ENCODE measurements at places on chromosomes 6 and 20.

- no peak for DNase-seq
These were observed 4.1 kb upstream of the VEGFA start for GRCh38 chr6:43765776-43766499.

DNA sequence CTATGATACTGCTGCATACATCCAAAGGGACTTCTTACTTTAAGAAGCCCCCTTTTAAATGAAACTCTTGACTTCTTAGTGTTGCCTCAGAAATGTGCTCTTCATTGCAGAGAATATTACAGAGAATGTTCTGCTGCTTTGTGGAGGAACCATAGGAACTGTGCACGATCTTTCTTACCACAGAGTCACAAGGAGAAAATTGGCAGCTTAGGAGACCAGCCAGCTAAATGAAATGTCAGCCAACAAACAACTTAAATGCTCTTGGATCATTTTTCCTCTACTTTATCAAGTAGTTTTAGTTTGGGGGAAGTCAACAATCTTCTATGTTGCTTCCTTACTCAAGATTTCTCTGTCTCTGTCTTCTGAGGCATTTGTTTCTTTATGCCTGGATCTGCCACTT is 125.9 kb upstream of the MLIP start:
- DNase-seq, result no peak

DNA sequence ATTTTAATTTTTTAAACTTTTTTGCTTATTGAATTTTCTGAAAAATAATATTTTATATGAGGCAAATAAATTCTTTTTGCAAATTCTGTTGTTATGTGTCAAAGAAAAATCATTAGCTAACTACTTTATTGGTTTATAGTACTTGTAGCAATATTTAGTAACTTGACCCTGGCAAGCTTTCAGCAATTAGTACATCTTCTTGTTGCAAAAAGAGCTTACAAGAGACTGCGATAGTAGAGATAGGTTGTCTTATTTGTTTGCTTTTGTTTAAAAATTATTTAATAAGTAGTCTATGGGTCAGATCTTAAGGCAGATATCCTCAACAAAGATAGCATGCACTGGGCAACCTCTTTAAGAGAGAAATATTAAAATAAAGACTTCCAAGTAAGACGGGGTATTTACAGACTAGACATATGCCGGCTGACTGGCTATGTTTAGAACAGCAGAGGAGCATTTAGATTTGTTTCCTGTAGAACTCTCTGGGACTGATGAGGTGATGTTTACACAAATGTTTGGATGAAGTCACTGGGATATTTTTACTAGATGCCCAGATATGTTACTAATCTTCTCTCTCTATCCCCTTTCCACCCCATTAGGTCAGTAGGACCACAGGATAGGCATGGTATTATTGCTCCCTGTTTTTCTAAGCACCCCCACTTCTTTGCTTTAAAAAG is 25.0 kb downstream of the VGLL2 start:
- no peak for DNase-seq

- no peak for DNase-seq
These were observed 96.1 kb downstream of the BMP7 start for GRCh38 chr20:57170343-57170742.

- no peak for DNase-seq
These were observed 355.2 kb upstream of the ARID1B start for GRCh38 chr6:156421933-156422332.

DNA sequence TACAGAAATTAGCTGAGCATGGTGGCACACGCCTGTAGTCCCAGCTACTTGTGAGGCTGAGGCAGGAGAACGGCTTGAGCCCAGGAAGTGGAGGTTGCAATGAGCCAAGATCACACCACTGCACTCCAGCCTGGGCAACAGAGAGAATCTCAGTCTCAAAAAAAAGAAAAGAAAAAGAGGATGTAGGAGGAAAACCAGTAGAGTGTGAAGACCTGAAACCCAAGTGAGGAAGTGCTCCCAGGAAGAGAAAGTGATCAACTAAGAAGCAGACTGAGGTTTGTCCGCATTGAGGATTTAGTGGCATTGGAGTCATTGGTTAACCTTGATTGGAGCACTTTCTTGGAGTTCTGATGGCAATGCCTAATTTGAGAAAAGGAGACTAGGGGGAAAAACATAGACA is 20.6 kb upstream of the TASP1 start:
- no peak for DNase-seq

GRCh38 chr6:101226677-101227135 is 166.8 kb upstream of the GRIK2 start:
- no peak for DNase-seq

- DNase-seq, result no peak
These were observed 11.7 kb downstream of the PTPRK start for GRCh38 chr6:128508588-128509296.

GRCh38 chr6:139147628-139148027 is 12.7 kb downstream of the HECA start:
- DNase-seq, result no peak

DNA sequence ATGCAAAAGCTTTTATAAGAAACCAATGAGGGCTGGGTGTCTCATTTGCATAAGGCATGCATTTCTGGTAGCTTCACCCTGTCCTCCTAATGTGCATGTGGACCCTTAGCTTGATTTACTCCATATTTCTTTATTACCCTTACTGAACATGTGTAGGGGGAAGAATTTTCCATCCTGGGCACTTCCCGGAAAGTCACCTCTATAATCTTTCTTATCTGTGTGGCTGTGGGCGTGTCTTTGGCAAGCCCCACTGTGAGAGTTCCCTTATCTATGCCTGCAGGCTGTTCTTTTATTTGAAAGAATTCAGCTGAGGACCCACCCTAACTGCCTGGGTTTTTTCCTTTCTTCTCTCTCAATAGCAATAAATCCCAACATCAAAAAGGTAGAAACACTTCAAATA is 627.8 kb downstream of the DOK5 start:
- no peak for DNase-seq

DNA sequence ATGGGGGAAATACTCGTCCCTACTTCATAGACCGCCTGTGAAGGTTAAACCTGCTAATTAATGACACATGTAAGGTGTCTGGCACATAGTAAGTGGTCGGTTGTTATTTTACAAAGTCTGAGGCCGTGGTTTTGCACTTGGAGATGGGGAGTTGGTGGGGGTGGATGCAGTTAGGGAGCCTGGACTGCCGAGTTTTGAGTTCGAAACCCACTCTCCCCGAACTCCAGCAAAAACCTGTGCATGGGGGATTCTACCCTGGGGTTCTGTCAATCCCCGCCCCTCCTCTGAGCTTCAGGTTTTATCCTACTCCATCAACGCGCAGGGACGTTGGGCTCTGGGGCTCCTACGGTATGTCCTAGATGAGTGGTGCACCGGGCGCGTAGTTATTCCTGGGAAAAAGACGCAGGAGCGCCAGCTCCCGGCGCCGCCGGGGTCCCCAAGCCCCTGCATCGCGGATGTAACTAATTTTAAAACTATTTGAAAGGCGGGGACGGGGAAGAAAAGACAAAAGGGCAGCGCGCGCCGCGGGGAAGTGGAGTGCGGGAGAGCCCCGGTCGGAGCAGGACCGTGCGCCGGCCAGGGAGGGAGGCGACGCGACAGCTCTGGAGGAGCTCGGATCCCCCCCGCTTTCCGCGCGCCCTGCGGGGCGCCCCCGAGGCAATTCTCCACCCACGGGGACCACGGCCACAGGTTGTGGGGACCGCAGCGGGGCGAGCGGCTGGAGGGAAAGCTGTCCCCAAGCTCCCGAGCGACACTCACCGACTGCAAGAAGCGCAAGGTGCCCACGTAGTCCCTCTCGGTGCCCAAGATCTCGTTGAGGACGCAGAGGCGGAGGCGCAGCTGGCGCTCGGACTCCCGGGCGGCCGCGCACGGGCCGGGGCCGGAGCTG is 672 bp downstream of the PREX1 start:
- no peak for DNase-seq

DNA sequence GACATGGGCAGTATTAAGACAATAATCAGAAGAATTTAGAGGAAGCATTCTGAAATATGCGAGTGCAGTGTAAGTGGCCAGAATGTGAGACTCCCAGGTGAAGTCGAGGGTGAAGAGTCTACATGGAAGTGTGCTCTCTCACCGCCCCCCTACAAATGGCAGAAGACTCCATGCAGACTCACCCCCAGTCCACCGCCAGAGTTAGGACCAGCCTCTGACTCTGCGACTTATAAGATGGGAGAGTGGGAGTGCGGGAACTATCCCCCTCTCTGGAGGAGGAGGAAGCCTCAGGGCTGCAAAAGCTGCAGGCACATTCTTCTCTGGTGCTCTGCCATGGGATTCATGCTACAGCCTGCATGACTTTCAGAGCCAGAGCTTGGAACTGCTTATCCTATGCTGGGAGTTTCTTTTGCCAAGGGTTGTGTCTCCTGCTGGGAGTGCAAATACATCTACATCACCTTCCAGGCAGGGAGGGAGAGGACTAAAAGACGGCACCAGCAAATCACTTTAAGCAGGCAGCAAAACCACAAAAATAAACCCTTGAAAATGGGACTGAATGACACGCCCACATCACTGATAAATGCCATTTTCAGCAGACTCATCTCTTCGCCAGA is 206.7 kb upstream of the SULF2 start:
- DNase-seq, result no peak

DNA sequence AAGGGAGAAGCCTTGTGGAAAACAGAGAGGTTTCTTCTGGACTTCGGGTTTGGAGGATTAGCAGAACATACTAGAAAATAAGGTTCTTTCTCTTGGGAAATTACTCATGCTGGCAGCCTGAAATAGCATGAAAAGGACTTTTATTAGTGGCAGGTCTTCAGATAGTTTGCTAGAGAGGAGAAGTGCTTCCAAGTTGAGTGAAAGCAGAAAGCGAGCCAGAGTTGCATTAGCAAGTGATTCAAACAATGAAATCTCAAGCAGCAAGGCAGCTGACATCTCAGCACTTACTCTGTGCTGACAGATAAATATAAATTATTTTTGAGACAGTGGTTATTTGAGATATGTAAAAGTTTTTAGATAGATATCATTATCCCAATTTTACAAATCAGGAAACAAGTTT is 91.9 kb downstream of the PLCB4 start:
- no peak for DNase-seq

DNA sequence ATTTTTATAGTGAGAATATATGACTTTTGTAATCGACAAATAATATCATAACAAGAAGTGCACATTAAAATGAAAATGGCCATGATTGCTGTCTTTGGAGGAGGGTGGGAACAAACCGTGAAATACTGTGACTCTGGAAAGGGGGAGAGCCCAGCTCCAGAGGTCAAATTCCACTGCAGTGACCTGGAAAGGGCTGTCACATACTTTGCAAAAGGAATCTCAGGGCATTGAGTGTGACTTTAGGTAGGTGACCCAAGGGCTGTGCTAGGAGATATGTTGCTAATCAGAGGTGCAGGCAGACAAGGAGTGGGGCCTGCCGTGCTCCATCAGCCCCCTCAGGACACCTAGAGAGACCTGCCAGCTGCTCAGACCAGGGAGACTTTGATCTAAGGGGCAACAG is 28.1 kb upstream of the BMP7 start:
- no peak for DNase-seq

- DNase-seq, result no peak
These were observed 125.7 kb upstream of the BTBD3 start for GRCh38 chr20:11791835-11792567.

DNA sequence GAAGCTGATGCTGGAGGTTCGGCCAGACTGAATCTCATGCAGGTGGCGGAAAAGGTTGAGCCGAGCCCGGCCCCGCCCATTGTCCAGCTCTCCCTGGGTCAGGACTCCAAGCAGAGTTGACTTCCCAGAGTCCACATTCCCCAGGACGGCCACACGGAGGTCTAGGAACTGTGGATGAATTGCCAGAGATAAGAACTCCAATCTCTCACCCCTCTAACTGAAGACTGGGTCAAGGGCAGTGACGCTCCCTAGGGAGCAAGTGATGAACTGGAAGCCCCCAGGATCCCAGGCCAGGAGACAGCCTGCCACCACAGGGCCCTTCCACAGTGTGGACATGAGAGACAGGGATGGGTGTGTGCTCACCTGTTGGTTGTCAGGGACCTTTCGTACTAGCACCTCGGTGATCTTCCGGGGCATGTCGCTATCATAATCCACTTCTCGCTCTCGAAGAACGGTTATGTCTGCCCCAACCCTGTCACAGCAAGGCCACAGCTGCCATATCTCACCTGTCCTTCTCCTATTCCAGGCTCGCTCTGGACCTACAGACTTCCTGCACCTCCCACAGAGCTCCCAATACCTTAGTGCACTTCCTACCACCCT is 3.6 kb downstream of the GTPBP2 start:
- no peak for DNase-seq

DNA sequence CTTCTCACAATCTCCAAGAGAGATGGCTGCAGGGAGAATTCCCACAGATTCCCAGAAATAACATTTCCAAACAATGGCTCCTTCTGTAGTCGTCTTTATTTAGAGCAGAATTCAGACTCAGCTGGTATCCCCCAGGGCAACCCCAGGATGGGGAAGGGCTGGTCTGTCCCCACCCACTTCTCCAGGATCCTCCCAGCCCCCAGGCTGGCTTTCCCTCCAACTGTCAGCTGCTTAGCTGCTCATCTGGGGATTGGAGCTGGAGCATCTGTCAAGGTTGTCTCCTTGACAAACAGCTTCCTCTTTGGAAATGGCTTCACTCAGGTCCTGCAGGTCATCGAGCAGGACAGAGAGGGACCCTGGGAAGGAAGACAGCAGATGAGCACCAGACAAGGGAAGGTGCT is 3.5 kb upstream of the PSORS1C2 start:
- no peak for DNase-seq

GRCh38 chr6:115060581-115060980 is 717.8 kb upstream of the HS3ST5 start:
- no peak for DNase-seq

DNA sequence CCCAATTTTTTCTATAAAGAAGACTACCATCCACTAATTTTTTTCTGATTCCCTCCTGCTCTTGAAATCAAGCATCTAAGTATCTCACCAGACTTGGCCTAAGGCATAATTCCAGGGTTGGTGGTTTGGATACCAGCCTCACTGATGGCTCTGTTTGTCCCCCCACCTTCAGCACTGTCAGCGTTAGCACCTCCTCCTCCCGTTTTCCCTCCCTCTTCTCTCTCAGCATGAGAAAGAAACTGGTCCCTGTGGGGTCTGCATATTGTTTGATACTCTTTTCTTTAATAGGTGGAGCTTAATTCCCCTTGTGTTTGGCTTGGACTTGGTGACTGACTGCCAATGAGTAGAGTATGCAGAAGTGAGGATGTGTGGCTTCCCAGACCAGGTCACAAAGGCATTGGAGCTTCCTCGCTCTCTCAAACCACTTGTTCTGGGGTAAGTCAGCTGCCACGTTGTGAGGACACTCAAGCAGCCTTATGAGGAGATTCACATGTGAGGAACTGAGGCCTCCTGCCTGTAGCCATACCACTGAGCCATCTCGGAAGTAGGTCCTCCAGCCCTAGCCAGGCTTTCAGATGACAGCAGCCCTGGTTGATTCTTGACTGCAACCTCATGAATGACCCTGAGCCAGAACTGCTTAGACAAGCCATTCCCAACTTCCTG is 65.2 kb downstream of the RIOK1 start:
- DNase-seq, result no peak

DNA sequence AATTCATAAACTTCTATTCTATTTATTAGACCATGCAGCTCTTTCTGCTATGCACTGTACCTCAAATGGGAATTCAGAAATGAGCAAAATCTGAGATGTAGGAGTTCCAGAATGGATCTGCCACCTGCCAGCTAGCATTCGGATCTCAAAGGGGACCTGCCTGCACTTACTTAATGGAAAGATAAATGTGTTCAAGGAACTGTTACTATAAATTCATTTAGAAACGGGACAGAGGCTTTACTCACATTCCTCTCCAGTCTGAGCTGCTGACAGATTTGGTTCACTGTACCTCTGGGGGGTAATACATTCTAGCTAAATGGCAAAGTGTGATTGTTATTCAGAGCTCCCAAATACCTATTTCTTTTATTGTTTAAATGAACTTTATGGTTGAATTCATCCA is 384.1 kb downstream of the GRIK2 start:
- no peak for DNase-seq
